ENCODE measurements at places on chromosomes 12 and 14.

- DNase-seq: no peak
Observed at GRCh38 chr12:68480526-68480925, 130.2 kb upstream of the RAP1B start.

DNA sequence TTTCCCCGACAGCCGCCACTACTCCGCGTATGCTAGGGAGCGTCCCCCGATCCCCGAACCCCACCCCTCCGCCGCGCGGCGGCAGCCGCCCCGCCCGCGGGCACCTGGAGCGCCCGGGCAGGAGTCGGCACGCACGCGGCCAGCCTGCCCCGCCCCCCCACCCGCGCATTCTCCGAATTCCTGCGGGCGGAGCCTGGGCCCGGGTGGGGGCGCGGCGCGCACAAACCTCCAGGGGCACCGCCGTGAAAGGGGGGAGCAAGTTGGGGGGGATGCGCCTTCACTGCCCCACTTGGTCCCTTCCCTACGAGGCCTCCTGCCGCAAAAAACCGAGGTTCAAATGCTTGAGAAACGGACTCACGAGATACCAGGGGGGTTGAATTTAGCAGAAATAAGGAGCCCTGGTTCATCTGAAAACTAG is 1.7 kb downstream of the AJUBA start:
- no peak for DNase-seq

GRCh38 chr12:6896846-6897435 is 7.7 kb upstream of the LRRC23 start:
- DNase-seq: no peak

GRCh38 chr14:102945346-102946130 is 23.1 kb downstream of the AMN start:
- no peak for DNase-seq

- no peak for DNase-seq
Observed at GRCh38 chr12:10069976-10070375, 28.8 kb downstream of the CLEC1A start.

DNA sequence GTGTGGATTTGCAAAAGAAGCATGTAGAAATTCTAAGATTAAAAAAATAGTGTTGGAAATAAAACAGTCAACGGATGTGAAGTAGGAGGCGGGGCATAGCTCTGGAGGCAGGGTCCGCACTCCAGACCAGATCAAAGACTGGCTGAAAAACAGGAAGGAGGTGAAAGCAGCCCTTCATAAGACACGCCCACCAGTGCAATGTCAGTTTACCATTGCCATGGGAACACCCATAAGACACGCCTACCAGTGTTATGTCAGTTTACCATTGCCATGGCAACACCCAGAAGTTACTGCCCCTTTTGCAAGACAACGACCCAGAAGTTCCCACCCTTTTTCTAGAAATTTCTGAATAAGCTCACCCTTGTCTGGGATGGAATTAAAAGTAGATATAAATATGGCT is 87.1 kb downstream of the FZD10 start:
- DNase-seq: no peak

DNA sequence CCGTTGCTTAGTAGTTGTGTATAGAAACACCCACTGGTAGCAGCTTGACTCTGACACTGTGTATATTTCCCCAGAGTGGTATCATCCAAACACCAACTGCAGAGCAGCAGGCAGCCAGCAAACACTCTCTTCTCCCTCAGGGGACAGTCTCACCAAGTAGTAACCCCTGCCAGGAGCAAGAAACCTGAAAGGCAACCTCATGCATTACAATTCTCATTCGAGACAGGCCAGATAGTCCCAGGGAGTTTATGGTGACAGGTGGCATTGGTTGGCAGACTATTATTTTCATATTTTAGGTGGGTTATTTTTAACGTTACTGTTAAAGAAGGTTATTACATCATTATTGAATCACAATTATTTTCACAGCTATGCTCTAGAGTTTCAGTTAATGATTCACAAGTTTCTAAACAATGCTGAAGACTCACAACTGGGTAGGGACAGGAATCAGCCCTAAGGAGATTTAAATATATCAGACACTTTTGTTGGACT is 222.8 kb downstream of the EGLN3 start:
- DNase-seq: no peak

DNA sequence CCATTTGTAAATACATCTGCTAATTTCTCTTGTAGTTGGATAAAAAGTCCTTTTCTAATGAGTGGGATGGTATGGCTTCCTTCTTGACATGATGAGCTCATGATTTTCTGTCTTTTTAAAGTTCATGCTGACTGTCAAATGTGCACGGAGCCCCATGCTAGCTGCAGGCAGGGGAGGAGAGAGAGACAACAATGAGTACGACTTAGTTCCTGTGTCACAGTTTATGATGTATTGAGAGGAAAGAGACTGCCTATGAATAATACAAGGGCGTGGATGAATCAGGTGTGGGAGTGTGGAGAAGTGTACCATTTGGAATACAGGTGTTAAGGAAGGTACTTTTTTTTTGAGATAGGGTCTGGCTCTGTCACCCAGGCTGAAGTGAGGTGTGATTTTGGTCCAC is 10.7 kb upstream of the TBC1D30 start:
- no peak for DNase-seq

GRCh38 chr14:94653321-94653720 is 41.1 kb downstream of the SERPINA3 start:
- DNase-seq: no peak

DNA sequence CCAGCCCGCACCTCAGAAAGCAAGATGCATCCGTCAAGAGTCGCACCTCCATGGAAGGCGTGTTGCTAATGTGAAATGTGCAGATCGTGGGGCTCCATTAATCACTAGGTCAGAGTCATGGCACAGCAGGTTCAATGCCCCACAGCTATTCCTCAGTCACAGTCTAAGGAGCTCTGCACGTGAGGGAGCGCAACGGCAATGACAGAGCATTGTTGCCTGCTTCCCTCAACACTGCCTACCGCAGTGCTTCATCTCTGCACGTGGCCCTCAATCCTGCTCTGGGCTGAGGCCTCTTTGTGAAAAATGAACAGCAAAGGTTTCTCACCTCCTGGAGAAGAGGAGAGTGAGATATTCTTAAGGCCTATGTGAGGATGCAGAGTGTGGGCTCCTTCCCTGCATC is 995.2 kb upstream of the TMEM132C start:
- DNase-seq: no peak

- DNase-seq: no peak
Observed at GRCh38 chr14:91258011-91258618, 13.6 kb upstream of the GPR68 start.

DNA sequence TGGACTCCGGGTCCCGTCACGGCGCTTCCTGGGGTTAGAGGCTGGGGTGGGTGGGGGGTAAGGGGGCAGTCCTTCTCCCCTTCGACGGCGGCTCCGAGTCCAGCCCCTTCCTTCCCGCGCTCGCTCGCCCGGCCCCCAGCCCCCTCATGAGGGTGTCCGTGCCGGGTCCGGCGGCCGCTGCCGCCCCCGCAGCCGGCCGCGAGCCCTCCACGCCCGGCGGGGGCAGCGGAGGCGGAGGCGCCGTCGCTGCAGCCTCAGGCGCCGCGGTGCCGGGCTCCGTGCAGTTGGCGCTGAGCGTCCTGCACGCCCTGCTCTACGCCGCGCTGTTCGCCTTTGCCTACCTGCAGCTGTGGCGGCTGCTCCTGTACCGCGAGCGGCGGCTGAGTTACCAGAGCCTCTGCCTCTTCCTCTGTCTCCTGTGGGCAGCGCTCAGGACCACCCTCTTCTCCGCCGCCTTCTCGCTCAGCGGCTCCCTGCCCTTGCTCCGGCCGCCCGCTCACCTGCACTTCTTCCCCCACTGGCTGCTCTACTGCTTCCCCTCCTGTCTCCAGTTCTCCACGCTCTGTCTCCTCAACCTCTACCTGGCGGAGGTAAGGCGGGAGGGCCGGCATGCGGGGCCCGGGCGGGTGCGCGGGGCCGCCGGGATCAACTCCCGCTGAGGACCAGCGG is 500 bp downstream of the GPR137C start:
- peak; percentile 21 for DNase-seq

DNA sequence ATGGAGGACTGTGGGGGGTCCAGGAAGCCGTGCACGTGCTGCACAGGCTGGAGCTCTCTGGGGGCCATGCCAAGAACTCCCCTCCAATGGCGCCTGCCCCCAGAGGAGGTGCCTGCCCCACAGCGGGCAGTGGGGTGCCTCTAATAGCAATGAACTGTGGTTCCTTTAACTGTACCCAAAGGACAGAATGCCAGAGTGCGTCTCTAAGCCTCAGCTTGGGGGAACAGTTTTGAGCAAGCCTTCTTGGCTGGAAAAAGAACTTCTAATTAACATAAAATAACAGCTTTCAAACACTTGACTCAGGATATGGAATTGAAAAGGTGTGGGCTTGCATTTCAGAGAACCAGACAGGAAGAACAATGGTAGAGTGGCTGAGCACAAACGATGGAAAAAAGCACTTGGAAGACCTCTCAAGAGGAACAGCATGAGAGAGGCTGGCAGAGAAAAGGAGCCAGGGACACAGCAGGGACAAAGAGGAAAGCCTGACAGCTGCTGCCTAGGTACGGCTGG is 195.6 kb downstream of the TTC7B start:
- DNase-seq: no peak

DNA sequence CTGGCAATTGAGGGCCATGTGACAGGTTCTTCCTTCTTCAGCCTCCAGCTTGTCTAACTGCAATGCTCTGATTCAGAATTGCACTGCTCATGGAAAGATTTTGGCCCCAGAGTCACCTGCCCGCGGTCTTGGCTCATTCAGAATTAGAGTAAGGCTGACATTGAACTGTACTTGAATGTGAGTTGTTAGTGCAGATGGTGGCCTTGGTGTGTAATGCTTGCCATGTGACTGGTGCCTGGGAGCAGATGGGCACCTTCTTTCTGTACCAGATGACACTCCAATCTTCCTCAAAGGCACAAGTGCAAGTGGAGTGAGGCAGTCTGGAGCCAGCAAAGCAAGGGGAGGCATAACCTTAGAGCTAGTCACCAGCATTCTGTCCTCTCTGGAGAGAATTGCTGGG is 36.5 kb upstream of the ANO4 start:
- DNase-seq: no peak

DNA sequence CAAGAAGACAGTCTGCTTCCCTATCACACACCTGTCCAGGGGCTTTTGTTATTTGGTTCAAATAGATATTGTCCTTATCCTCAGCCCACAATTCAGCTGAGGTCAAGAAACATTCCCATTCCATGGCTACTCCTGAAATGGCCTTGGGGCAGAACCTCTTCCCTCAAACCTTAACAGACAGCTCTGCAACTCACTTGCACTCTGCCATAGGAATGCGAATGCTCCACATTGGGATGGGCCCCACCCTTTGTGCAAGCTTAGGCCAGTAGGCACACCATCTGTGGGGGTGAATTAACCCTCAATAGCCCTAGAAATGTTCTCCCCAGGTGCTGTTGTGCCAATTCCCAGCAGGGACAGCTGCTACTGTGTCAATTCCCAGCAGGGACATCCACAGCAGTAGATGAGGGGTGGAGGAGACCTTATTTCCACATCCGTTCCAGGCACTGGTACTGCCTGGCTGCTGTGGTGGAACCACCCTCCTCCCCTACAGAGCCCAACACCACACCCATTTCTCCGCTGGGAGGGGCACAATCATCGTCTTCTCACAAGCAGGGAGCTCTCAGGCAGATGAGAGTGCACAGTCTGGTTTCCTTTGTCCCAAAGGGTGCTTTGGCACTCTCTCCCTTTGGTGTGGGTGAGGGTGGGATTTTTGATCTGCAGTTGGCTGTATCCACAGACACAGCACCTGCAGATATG is 42.3 kb upstream of the GLIPR1 start:
- DNase-seq: no peak

DNA sequence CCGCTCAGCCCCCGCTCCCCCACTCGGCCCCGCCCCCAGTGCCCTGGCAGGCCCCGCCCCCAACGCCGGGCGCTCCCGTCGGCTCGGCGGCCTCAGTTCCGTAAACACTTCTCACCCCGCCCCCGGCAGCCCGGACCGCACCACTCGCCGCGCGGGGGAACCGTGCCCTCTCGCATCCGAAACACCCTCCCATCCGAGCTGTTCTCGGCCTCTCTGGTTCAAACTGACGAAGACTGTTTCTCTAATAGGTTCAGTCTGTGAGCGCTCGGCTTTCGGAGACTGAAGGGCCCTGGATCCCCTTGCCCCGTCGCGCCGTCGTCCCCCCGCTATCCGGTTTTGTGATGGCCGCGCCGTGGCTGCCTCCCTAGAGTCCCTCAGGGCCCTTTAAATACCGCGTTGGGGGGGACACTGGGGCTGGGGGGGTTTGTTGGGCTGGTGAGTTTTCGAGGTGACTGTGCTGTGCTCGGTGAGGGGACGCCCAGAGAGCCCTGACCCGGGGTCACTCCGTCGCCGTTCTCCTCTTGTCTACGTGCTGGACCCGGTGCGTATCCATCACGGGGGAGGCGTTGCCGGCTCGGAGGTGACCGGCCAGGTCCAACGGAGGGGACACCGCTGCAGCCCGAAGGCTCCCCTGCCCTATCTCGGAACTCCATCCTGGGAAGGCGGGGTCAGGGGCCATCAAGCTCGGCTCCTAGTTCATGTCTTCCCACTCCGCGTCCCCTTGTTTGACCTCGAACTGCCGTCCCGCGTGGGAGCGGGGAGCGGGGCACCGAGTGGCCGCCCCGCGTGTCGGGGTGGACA is at the start of gene TCP11L2:
TSS of gene TCP11L2 (plus strand) at position 333 of the 801 bp plus-strand sequence. CDS start 8,343 bp downstream, outside the sequence.
- DNase-seq: peak; percentile 81

DNA sequence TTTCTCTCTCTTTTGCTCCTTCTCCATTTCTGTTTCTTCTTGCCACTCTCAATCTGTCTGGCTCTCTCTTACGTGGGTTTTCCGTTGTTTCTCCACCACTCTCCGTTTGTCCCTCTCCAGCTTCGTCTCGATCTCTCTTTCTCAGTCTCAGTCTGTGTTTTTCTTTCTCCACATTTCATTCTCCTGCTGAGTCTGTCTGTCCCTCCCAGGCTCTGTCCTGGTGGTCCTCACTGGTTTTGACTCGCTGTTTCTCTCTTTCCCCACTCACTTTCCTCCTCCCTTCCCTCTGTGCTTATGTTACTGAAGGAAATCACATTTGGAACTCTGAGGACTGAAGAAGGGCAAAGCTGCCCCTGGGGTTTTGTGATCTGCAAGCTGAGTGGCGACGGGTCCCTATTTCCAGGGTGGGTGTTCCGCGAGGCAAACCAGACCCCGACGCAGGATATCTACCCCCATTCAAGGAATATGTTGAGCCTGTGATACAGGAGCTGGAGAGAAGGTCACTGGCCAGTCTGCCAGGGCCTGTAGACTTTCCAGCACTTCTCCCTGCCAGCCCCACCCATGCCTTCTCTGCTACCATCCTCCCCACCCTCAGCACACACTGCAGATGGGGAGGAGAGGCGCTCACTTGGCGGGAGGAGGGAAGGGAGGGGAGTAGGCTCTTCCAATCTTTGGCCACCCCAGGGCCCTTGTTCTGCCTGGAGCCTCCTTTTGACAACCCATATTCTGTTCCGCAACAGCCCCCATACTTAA is 102.7 kb upstream of the MAP1LC3B2 start:
- no peak for DNase-seq

DNA sequence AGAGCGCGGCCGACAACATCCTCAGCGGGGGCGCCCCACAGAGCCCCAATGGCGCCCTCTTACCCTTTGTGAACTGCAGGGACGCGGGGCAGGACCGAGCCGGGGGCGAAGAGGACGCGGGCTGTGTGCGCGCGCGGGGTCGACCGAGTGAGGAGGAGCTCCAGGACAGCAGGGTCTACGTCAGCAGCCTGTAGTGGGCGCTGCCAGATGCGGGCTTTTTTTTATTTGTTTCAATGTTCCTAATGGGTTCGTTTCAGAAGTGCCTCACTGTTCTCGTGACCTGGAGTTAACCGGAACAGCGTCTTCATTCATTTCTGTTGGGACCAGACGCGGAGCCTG is 103.8 kb upstream of the FKBP4 start:
- peak; percentile 31 for DNase-seq
